Activated T-helper 1 cell treated with Interleukin-2 at 50 U/mL for 16 hours (primary cell): ENCODE measurements at places on chromosomes 5 and 9.

DNA sequence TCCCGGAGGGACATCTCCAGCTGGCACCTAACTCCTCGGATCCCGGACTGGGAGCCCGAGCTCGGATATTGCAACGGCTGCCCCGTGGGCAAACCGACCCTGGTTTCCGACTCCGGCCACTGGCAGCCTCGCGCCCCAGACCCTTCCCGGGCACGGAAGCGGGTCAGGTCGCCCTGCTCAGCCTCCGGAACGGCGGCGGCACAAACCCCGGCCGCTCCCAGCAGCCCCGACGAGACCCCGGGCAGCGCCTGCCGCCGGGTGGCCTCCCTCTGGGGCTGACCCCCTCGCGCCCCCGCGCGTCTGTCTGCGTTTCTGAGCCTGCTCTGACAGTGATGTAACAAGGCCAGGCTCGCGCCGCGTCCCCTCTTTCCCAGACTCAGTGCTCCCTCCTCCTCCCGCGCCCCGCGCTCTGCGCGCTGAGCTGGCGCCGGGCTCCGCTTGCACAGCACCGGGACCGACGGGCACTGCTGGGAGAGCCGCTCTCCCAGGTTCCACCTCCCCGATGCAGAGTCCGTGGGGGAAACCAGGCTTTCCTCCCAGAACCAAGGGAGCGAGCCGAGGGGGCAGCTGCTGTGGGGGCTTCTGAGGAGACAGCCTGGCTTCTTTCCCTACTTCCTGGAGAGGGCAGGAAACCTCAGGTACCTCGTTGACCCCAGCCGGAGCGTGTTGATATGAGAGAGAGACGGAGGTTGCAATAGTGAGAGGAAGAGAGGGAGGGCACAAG, at the start of gene TMEM215:
Gene TMEM215, plus strand, starts transcription at position 373 of the 724 bp plus-strand sequence. CDS start 644 bp downstream, outside the sequence.
- no peak for DNase-seq

DNA sequence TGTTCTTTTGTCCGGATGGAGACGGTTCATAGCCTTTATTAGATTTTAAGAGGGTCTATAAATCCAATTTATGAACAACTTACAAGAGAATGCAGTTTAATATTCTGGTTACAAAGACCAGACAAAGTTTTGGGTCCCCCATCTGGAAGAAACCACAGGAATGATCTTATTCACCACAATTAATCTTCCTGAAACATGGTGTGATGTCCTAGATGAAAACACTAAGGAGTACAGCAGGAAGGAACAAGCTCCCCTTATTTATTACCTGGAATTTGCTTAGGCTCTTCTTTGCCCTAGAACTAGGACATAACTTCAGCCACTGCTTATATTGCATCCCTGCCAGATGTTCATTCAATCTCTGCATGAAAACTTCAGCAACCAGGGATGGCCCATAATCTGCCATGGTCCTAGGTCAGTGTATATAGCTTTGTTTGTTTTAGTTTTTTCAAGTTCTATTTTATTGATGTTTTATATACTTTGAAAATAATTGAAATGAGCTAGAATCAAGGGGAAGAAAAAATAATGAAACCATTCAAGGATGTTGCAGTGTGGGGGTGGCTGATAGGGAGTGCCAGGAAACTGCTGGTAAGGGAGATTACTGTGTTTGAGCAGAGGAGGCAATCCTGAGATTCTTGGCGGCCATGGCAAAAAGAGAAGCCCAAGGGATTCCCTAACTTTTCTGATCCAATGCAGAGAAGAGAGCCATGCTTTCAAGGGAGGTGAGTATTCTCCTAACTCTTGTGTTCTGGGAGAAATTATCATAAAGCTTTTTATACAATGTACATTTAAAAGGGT, 16.8 kb downstream of the TXNDC8 start:
- no peak for DNase-seq

DNA sequence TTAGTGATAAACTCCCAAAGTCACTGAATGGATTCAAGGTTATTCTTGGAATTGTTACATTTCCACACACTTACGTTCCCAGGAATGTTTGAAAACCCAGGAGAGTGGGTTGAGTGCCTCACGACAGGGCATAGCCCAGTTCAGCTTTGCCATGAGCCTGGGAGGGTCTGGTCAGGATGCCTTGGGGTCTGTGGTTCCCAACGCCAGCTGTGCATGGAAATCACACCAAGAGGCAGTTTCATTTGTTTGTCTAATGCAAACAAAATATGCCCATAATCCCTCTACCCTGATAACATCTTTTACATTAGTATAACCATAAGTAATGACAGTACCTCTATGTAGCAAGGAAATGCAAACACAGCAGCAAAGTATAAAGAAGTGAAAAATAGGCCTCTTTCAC, 25.3 kb upstream of the MSX2 start:
- no peak for DNase-seq

- no peak for DNase-seq
These were observed 9.4 kb upstream of the GLT6D1 start for GRCh38 chr9:135648494-135649410.

DNA sequence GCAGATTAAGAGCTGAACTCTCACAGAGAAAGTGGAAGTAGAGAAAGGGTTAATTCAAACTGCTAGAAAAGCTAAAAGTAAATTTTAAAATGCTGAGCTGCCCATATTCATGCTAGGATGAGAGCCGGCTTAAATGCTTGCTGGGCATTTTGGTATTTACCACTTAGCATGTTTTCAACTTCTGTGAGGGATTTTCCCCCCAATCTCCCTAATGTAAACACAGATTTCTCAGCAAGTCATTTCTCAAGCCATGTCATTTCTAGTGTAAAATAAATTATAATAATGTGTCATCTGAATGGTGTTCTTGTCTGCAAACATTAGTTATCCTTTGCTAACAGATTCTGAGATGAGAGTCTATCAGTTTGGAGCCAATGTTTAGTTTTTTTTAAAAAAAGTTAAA, 22.3 kb downstream of the RPS23 start:
- DNase-seq: no peak
